ENCODE measurements at places on chromosomes 6 and 20.

GRCh38 chr20:59515013-59515905 lies 89.1 kb upstream of the PHACTR3 start:
- peak; percentile 89 for DNase-seq

DNA sequence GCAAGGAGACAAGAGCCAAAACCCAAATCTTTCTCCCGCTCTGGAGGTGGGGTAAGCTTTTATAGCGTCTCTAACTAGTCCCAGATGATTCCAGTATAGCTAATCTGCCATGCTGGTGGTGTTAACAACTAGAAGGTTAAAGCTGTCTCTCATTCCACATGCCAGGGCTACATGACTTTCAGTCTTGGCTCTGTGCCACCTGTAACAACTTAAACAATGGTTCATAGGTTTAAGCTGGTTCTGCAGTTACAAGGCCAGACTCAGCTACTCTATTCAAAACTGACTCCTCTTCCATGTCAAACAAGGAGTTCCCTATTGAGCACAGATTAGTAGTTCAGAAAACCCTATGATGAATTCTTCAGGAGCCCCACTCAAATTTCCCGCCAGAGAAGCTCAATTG lies 128.9 kb downstream of the ELOVL4 start:
- no peak for DNase-seq

GRCh38 chr20:62953839-62954703 lies 1.6 kb downstream of the SLC17A9 start:
- no peak for DNase-seq

DNA sequence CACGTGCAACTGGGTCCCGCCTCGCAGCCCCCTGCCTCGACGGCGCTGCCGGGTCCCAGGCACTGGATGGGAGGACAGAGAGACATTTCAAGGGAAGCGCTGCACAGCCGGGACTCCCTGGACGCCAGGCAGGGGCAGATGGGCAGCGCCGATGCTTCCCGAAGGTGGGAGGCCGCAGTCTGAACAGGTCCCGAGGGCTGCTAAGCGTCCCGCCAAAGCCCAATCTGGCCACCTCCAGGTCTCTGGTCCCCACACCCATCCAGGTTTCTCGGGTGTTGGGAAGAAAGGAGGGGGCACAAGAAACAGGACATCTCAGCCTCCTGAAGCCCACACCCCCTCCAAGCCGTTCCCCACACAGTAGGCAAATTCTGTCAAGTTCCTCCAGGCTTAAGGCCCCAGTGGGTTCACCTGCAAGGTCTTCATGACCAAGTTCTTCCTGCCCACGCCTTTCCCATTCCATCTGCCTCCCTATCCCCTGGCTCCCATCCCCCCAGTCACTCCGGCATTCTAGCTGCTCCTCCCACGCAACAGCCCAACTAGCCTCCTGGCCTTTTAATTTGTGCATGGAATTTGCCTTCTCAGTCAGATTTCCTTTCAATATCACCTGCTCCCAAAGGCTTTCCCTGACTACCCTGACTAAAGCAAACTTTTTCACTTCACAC lies 5.4 kb upstream of the CPXM1 start:
- DNase-seq, result no peak

DNA sequence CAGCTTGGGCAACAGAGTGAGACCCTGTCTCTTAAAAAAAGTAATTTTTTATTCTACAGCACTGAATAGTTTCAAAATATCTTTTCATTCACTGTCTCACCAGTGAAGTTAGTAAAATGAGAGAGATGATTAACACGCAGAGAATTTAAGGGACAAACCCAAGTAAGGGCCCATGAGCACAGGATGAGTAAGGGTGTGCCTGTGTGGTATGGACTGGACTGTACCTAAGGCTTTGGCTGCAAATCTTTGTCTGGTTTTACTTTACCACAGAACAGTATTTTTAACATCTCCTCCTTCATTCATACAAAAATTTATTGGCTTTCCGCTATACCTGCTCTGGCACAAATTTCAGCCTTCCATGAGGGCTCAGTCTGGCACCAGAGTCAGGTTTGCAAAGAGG lies 433.3 kb downstream of the UTRN start:
- no peak for DNase-seq

- no peak for DNase-seq
Measured at GRCh38 chr20:5662769-5663168, 87.4 kb upstream of the SHLD1 start.

DNA sequence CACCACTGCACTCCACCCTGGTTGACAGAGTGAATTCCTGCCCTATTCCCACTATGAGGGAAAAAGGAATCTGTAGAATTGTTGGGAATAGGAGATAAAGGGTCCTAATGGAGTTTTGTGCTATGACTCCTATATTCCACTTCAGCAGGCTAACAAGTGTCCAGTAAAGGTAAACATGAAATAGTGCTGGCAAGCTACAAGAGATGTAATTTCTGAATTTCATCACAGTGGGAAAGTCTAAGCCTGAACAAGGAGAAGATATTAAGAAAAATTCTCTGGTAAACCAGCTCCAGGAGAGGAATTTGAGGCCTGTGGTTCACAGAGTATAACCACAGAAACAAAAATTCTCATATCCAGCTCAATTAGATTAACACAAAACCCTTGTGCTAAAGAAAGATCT lies 10.3 kb upstream of the C6orf58 start:
- no peak for DNase-seq

DNA sequence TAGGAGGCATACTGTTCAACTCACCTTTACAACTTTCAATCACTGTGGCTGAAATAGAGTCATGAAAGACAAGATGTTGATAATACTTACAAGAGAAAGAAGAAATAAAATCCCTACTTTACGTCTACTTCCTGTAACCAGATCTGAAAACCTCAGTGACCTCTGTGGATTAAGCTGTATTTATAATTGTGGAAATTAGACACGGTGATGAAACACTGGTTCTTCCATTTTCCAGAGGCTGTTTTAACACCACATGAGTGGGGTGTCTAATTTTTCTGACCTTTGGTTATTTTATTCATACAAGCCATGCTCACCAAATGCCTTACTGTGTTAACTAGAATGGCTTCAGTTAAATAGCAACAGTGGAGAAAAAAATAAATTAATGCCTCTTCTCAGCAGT lies 58.5 kb upstream of the HIVEP1 start:
- no peak for DNase-seq

DNA sequence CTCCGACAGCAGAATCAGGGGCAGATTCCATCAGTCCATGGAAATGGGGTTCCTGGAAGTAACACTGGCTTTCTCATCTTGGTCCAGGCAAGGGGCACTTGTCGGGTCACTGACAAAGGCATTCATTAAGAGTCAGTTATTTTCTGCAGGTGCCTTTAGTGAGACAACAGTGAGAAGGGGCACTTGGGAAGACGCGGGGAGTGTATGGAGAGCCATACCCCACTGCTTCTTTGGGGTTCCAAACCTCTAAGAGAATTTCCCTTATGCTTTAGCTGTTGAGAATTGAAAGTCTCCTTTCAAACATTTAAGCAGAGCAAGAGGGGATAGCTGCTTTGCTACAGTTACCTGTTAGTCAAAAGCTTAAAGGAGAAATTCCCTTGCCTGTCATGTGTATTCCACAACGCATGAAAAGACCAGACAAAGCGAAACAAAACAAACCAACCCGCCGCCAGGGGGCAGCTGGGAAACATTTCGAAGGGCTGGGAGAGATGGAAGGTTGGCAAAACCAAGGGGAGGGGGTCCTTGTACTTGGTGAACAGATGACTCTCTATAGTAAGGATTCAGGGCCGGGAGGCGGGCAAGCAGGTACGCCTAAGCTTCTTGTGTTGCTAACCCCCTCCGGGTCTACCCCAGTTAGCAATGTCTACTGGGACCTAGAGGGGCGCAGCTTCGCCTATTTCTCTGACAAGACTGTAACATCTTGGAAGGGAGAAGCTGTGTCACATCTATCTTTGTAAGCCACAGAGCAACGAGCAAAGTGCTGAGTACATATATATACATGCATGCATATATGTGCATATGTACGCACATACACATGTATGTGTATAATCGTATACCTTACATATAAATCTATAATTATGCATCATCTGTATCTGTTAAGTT lies 474.9 kb upstream of the AGPAT4 start:
- DNase-seq, result peak; percentile 41

- DNase-seq, result no peak
Measured at GRCh38 chr20:50590348-50590664, 80.1 kb downstream of the PTPN1 start.

- peak; percentile 75 for DNase-seq
Measured at GRCh38 chr6:155026022-155026705, 31.0 kb downstream of the TIAM2 start.

- no peak for DNase-seq
Measured at GRCh38 chr20:63036291-63036690, 29.5 kb upstream of the BHLHE23 start.

DNA sequence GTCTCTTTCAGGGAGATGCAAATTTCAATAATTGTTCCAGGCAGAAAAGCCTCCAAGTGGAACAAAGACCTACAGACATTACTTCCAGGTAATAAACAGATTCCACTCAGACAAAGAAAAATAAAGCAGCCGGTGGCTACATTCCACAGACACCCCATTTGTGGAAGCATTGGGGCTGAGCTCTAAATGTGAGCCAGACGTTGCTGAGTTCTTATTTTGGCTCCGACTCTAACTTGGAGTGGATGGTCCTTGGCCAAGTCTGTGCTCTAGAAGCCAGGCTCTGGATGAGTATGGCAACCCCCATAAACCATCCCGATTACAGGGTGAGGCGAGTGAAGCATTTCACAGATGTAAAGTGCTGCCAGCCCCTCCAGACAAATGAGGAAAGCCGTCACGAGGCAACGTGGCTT lies 6.6 kb downstream of the TRAM2 start:
- DNase-seq, result no peak

DNA sequence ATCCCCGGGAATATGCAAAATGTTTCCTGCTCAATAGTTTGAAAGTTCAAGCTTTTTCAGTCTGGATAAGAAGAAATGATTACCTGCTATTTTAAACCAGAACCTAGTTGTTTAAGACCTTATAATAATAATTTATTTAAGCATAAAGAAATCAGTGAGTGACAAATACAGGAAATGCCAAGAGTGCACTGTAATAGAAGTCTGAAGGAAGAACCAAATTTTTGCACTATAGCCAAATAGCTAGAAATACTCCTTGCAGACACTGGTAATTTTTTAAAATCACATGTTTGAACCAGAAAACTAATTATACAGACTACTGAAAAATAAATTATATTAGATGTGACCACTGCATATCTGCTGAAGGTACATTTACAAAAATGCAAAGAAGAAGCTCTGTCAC lies 93.2 kb downstream of the MMS22L start:
- DNase-seq, result no peak

GRCh38 chr20:57617079-57617795 lies 3.0 kb downstream of the ZBP1 start:
- no peak for DNase-seq

GRCh38 chr20:5264807-5265661 lies 51.7 kb downstream of the PROKR2 start:
- no peak for DNase-seq

- no peak for DNase-seq
Measured at GRCh38 chr6:148507774-148508173, 165.1 kb downstream of the SASH1 start.

DNA sequence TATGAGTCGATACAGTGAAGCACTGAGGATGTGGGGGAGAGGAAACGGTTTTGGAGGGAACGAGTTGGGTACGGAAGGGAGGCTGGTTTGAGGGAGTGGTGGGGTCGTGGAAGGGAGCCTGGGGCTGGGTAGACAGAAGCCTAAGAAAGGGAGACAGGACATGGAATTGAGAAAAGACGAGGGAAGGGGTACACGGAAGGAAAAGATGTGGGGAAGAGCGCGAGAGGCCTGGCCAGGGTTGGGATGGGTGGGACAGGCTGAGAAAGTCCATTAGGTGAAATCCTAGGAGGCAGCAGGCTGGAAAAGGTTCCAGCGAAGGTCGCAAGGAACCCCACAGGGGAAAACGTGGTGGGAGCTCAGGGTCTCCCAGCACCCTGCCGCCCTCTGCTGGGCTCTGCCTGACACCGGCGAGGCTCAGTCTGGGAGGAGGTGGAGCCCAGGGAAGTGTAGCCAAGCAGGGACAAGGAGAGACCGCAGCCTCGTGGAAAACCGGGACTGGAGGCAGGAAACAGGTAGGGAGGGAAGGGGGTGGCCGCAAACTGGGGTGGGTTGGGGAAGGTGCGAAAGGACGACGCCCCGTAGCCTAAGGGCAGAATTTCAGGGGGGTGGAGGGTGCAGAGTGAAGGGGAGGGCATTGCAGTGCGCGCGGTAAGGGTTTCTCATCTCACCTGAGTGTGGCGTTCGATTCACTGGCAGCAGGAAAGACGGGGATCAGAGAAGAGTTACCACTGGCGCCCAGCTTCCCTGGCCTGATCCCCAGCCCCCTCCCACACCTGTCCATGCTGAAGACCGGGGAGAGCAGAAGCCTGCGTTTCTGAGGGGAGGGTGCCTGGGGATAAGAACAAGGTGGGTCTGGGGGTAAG lies 4.3 kb downstream of the GABBR1 start:
- peak; percentile 86 for DNase-seq

DNA sequence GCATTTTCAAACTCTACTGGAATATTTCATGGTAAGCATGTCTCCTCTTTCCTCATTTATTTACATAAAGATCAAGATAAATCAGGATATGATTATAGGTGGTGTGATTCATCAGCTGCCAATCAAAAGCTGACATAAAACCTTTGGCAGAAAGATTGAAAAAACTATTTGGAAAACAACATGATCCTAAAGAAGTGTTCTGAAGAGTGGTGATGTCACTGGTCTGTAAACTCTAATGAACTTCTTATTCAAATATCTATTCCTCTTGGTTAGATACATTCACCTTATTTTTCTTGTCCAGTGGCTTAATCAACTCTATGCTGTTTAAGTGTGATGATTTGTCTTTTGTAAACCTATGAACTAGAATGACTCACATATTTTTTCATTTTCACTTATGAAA lies 535.5 kb upstream of the CITED2 start:
- no peak for DNase-seq

- no peak for DNase-seq
Measured at GRCh38 chr20:21101932-21102575, 4.1 kb downstream of the LINC00237 start.

- no peak for DNase-seq
Measured at GRCh38 chr20:63435552-63435951, 36.9 kb downstream of the KCNQ2 start.

DNA sequence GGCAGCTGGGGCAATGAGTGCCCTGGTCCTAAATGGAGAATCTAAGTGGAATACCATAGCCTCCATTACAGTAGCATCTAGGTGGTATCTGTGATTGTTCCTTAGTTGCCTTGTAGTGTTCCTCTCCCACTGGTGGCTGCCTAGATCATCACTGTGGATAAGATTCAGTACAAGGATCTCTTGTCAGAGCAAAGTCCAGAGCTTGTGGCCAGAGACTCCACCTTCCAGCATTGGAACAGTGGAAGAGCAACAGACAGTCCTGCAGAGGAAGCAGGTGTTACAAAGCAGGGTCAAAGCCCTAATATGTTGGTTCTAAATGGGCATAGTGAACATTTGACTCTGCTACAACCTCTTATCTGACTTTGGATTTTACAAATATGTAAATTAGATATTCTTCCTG lies 194.1 kb upstream of the GRIK2 start:
- DNase-seq, result no peak

GRCh38 chr20:51563486-51564332 lies 21.2 kb upstream of the NFATC2 start:
- peak; percentile 79 for DNase-seq

GRCh38 chr6:158662954-158663624 lies 13.2 kb downstream of the SYTL3 start:
- DNase-seq, result no peak

GRCh38 chr20:49233226-49233625 lies 14.0 kb downstream of the DDX27 start:
- no peak for DNase-seq
